Non-pigmented ciliary epithelial cell (primary cell): ENCODE measurements at places on chromosomes 7 and 10.

DNA sequence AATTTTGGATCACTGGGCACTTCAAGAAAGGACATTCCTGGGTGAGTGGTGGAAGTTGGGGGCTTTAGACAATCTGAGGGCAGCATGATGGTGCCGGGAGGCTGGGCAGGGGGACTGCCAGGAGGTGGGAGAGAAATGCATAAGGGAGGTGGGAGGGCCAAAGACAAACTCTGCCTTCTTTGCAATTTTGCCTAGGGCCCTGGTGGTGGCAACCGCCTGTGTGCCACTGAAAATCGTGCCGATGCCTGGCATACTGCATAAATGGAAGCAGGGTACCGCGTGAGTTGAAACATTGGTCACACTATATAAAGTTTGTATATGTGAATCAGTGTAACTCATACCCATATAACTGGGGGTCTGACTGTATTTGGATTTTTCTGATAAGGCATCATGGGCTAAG, 3.3 kb downstream of the LUC7L2 start:
- no peak for DNase-seq

GRCh38 chr10:68796605-68797004, 30.7 kb upstream of the STOX1 start:
- DNase-seq, result no peak

GRCh38 chr7:100674411-100675104, 1.0 kb downstream of the GNB2 start:
- no peak for DNase-seq

DNA sequence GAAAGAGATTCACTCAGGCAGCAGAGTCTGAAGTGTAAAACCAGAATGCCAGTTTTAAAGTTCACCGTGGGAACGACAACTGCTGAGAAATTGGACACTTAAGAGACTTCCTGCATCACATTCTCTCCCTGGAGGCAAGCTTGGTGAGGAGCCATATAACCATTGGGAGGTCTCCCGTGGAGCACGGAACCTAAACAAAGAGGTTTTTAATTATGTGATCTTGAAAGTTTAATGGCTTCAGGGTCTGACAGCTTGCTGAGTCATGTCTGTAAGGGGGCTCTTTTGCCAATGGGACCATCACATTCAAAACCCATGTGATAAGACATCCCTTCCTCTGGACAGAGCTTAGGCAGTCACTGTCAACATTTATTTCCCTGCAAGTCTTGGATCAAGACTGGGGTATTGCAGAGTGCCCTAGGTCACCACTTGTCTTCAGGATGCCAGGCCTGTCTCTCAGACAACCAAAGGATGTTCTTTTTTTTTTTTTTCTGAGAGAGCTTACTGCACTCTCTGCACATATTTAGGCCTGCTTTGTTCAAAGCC, 674.4 kb downstream of the TYW1 start:
- DNase-seq, result no peak

DNA sequence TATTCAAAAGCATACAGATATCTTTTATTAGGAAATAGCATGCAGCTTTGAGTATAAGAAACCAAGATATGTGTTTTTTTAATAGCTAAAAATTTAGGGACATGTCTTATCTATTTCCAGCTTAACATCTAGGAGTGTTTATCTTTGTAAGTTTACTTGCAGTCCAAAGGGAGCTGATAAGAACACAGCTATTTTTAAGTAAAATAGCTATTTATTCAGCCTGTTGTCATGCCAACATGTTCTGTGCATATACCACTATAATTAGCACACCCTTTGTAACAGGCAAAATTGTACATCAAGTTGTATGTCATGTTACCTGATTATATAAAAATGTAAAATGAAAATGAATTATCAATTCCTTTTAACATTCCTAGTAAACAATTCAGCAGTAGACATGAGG, 29.6 kb downstream of the FAM133B start:
- no peak for DNase-seq

DNA sequence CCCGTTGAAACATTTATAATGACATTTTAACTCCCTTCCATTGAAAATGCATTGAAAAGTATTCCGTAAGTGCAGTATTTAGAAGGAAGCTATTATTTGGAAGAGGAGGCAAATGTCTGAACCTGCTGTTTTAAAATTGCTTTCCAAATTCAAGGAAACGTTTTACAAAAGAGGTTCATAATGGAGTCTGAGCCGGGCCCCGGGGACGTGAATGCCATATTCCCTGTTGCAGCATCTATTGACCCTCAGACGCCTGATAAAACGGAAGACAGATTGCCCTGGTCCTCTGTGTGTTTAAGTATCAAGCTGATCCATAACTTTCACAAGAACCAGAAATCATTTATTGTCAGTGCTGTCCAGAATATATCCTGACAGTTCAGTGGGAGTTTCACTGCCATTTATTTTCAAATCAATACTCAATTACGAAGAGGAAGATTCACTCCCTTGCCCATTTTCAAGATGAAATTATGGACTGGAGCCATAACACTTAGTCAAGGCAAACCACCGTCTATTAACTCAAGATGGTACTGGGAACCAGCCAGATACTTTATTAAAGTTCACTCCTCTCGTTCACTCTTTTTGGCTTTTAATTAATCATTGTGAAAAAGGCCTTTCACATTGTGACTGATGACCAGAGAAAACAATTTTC, 435.7 kb upstream of the PFKP start:
- DNase-seq, result no peak

GRCh38 chr7:64907641-64908326, 4.7 kb downstream of the ZNF273 start:
- peak; percentile 8 for DNase-seq

GRCh38 chr7:95517870-95518269, 32.1 kb downstream of the ASB4 start:
- no peak for DNase-seq

GRCh38 chr10:24872049-24872789, 80.2 kb downstream of the PRTFDC1 start:
- no peak for DNase-seq

GRCh38 chr10:62056219-62056618, 154.7 kb downstream of the ARID5B start:
- no peak for DNase-seq

DNA sequence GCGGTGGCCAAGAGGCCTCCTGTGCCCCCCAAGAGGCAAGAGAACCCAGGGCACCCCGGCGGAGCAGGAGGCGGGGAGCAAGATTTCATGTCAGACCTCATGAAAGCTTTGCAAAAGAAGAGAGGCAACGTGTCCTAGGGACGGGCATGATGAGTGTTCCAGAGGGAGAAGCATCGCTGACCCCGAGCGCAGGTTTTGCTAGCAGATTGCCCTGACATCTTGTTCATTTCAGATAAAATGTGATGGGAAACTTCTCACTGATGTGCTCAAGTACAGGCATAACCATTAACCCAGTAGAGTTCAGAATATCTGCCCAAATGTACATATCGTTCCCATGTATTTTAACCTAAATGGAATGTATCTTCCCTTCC, 129.2 kb downstream of the APBB1IP start:
- no peak for DNase-seq

DNA sequence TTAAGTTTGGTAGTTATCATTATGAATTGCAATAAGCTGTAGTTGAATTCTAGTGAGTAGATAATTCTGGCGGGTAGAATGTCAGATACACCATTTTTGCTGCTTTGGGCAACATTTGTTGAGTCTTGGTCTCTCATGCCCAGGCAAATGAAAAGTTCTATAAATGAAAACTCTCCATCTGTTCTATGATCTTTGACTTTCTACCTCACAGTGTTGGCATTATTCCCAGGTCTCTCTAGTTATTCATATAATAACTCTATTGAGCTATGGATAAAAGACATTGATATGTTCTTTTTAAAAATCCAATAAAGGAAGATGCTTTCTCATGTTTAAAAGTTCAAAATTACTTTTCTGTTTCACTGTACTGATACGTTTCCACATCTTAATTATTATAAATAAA, 415.3 kb upstream of the SEMA3D start:
- DNase-seq, result no peak

DNA sequence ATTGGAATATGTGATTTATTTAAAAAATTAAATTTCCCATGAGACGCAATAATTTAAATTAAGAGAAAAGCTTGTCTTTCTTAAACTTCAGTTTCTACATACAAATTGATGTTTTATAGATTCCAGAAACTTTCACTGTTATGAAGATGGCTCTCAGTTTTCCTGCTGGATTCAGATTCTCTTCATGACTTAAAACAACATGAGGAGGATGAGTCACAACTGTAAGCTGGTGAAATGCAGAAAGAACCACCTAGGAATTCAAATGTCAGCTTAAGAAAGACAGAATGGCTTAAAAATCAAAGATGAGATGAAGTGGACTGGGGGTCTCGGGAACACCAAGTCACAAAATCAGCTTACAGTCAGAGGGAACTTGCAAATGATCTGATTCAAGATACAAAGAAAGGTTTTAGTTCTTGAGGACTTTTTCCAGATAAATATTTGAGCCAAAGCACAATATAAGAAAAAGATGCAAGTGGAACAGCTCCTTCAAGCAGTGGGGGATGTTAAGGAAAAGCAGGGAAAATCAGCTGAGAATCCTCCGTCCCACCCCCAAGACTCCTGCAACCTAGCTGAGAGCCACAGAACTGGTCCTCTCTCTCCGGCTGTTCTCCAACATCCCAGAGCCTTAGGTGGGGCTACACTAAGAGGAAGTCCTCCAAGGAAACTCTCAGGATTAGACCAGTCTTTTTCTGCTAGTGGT, 279.8 kb downstream of the KCNMA1 start:
- peak; percentile 37 for DNase-seq
